ENCODE measurements at places on chromosomes 5 and 9.

GRCh38 chr9:2817999-2818803, 25.7 kb downstream of the PUM3 start:
- DNase-seq = no peak

DNA sequence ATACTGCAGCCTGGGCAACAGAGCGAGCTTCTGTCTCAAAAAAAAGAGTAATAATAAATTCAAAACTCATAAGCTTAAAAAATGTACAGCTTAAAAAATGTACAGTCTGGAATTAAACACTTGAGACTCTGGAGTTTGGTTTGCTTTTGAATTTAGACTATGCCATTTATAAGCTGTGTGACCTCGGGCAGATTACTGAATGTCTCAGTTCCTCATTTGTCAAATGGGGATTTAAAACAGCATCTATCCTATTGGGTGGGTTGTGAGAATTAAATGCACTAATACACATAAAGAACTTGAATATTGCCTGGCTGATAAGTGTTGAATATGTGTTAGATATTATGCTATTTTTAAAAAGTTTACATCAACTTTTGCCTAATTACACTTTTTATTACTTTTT, 98.4 kb downstream of the SCAMP1 start:
- no peak for DNase-seq

GRCh38 chr5:147084702-147085101, 150.1 kb upstream of the STK32A start:
- no peak for DNase-seq

DNA sequence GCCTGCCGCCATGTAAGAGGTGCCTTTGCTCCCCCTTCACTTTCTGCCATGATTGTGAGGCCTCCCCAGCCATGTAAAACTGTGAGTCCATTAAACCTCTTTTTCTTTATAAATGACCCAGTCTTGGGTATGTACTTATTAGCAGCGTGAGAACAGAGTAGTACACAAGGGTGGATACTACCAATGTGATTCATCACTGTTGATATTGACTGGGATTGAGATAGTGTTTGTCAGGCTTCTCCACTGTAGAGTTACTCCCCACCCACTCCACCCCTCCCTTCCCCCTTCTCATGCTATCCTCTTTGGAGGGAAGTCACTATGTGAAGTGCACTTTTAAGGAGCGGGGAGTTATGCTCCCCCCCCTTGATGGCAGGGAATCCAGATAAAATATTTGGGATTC, 11.4 kb upstream of the CRHBP start:
- no peak for DNase-seq

GRCh38 chr5:143031781-143032580, 261.8 kb downstream of the ARHGAP26 start:
- DNase-seq = no peak

DNA sequence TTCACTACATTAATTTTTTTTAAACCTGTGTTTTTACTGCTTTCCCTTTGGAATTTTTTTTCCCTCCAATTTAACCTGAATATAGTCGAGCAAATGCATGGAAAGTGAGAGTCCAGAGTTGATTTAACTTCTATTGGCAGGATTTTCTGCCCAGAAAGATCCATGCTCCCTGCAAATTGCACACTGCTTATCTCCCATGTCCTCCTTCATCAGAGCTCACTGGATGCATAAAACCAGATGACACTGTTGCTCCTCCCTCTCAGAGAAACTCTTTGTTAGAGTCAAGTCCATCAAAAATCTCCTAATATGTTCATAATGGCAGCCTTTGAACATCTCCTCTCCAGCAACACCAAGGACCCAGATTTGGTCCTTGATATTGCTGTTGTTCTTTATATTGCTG, 297.0 kb upstream of the SLC24A2 start:
- no peak for DNase-seq

DNA sequence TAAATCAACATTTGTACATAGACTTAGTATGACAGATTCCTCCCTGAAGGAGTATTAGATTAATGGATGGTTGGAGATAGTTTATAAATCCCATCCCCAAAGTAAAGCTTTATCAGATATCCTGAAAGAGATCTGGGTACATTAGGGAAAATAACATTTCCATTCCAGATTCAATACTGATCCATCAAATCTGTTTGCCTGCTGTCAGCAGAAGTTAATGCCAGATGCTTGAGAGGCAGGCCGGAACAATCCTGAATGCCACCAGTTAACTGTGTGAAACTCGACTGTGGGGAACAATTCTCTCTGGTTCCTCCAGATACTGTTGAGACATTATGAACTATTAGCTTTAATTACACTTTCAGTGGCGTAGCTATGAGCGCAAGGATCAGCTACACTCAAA, 1166.8 kb downstream of the MAT2B start:
- DNase-seq = no peak

DNA sequence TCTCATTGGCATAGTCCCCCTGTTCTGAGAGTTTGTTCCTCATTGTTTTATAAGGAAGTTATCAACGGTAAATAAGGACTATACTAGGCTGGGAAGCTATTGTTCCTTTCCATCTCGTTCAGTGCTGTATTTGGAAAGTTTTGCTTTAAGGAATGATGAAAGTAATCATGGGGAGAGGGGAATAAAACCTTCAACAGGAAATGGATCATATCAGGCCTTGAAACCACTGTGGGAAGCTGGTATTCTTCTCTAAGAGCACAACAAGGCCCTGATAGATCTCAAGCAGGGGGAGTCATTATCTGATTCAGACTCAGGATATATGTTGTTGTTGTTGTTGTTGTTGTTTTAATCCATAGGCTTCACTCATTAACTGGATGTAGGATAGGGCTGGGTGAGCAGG, 474.5 kb downstream of the ENC1 start:
- DNase-seq = no peak

- no peak for DNase-seq
These were observed 166.6 kb upstream of the S1PR3 start for GRCh38 chr9:88824711-88825110.

DNA sequence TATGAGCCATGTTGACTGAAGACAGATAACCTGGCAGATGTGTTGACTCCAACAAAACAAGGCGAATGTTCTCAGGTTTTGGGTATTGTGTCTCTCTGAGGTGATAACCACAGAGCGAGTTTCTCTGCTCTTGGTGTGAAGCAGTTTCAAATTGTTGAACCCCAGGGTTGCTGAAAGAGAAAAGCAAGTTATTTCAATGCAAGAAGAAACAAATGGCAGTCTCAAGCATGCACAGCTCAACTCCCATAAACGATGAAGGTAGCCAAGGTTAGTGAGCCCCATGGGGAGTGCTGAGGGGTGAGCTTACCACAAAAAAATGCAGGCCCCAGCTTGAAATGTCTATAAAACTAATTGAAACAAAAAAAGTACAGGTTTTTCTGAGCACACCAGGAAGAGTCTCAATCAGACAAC, 220.8 kb upstream of the DAPK1 start:
- DNase-seq = no peak

DNA sequence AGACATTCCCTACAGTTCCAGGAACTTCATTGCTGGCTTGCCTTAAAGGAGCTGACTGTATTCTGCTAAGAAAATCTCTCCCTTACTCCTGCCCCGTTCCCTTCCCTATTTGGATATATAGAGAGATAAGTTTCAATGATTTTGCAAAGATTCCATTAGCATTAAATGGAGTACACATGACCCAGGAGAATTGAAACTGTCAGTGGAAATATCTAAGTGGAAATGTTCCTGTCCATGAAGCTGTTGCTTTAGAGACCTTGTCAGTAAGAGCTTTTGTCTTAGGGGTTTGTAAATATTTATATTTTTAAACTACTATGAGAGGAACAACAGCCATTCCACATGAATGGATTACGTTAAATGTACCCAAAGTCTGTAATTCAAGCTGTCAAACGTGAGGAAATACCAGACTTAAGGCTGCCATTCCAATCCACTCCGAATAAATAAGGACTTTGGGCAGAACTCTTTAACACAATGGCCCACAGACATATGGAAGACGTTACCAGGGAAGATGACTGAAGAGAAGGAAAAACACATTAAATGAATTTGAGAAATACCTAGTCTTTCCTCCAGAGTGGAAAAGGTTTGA, 387.1 kb upstream of the PAPPA start:
- DNase-seq = no peak

GRCh38 chr5:125550274-125550673, 803.8 kb upstream of the ZNF608 start:
- DNase-seq = no peak
